ENCODE measurements at places on chromosomes 2 and 18. TPM values are rescaled to one million over a fixed set of nuclear protein-coding genes. Genes with fewer than 3 reads are reported as not detected.

The KCNE4 gene
- 1.7 TPM for total RNA-seq

The GNAL gene
- 1.1 TPM for total RNA-seq

The ATF2 gene
- total RNA-seq = 27.4 TPM

The IHH gene
- not detected for total RNA-seq

The CIB4 gene
- not detected for total RNA-seq

The SERPINB5 gene
- not detected for total RNA-seq

The DLGAP1 gene
- 6.5 TPM for total RNA-seq

The UGT1A4 gene
- total RNA-seq = not detected

The TCF23 gene
- not detected for total RNA-seq

The CDKL4 gene
- 0.35 TPM for total RNA-seq

The OSBPL6 gene
- 5.5 TPM for total RNA-seq

The CXCR1 gene
- total RNA-seq = 1.9 TPM

The IGFBP2 gene
- 785 TPM for total RNA-seq

The ZNF521 gene
- 15.4 TPM for total RNA-seq

The ME2 gene
- 63.8 TPM for total RNA-seq

The CLEC4F gene
- total RNA-seq = 0.13 TPM

The MAPRE3 gene
- total RNA-seq = 43.1 TPM

The MARCHF4 gene
- not detected for total RNA-seq

The TUBA3E gene
- 1.2 TPM for total RNA-seq

The SERPINB2 gene
- total RNA-seq = not detected
